ENCODE measurements at places on chromosomes 6 and 20.

- DNase-seq, result no peak
Observed at GRCh38 chr20:59932616-59933295, 681 bp downstream of the SYCP2 start.

DNA sequence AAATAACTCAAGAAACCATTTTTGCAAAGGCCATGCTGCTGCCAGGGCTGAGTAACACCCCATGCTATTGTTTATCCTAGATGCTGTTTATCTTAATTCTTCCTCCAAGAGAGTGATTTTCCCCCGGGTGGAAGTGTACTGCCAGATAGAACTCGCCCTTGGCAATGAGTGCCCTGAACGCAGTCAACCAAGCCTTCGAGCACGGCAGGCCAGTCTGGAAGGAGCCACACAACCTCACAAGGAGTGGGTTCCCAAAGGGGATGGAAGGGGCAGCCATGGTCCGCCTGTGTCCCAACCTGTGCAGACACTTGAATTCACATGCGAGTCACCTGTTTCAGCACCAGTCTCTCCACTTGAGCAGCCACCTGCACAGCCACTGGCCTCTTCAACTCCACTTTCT is 31.9 kb downstream of the PNPLA1 start:
- no peak for DNase-seq

DNA sequence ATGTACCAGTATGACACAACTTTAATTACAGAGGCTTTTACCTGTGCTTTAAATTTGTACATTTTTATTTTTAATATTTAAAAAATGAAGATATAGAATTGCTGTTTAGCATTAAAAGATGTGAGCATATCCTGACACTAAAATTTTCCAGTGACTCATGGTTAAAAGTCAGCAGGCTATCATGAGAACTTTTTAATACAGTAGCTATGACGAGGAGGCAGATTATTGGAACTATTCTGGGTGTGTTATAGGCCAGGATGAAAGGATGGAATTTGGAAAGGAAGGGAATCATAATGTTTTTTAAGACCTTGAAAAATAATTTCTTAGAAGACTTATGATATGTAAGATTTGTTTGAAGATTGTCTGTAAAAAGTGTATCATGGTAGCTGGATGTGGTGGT is 91.0 kb downstream of the GFRA4 start:
- DNase-seq, result no peak

- no peak for DNase-seq
Observed at GRCh38 chr6:122140031-122140430, 259.4 kb upstream of the HSF2 start.

DNA sequence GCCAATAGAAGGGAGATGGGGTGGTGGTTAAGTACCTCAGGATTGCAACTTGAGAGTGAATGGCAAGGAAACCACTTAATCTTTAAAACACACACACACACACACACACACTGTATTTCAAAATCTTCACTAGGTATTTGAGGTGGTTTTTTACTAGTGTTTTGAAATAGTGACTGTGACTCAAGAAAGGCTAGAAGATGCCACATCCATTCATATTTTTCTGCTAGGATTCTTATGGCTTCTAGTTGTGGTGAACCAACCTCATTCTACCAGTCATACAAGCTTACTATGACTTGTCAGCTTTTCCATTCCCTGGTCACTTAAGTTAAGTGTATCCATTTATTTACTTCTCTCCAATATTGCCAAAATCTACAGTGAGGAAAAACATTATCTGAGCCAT is 519.4 kb upstream of the JAG1 start:
- no peak for DNase-seq

DNA sequence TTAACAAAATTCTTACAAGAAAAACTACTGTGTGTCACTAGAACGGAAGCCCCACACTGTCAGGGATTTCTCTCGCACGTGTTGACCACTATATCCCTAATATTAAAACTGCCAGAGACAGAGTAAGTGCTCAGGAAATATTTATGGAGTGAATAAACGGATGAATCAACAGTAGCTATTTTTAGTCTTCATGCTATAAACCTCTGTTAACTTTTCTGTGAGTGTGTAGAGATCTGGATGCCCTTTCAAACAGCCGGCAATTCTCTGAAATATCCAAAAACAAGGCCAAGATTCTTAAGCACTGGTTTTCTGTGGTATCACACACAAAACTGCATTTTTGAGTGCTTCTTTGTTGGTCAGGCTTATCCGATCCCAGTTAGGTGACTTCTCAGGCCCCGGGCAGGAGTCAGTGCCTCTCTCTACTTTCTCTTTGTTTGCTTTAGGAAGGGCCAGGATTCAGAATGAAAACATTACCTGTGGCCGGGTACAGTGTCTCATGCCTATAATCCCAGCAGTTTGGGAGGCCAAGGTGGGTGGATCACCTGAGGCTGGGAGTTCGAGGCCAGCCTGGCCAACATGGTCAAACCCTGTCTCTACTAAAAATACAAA is 15.7 kb downstream of the ATP9A start:
- no peak for DNase-seq
